ENCODE measurements at places on chromosomes 13 and 19. TPM values are rescaled to one million over a fixed set of nuclear protein-coding genes. Genes with fewer than 3 reads are reported as not detected.

The PLPP2 gene
- total RNA-seq, result 9.4 TPM

The IL17D gene
- 1.3 TPM for total RNA-seq

The ZNF536 gene
- not detected for total RNA-seq

The RPL18 gene
- total RNA-seq, result 2,069 TPM

The PRODH2 gene
- total RNA-seq, result not detected

The SGCG gene
- 0.19 TPM for total RNA-seq
